ENCODE measurements at places on chromosomes 3 and 15.
A peak's percentile ranks its signal among the peaks of the same experiment; 100 is the strongest.

GRCh38 chr3:41088882-41089281 lies 110.4 kb upstream of the CTNNB1 start:
- DNase-seq = no peak

DNA sequence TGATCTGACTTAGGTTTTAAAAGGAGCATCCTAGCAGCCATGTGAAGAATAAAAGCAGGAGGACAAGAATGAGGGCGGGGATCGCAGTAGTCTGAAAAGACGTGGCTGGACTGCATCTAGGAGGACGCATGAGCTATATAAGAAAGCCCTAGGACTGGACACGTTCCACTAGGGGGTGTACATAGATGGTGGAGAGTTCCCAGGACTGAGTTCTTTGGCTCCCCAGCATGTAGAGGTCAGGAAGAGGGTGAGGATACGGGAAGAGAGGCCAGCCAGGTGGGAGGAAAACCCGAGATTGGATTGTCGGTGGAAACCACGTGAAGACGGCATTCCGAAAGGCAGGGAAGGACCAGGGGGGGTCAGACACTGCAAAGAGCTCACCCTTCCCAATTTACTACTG lies 64.2 kb upstream of the CFAP161 start:
- DNase-seq = no peak

- no peak for DNase-seq
These were observed 15.8 kb downstream of the GRIP2 start for GRCh38 chr3:14524311-14524711.

- peak; percentile 28 for DNase-seq
These were observed 37.6 kb upstream of the TP63 start for GRCh38 chr3:189593581-189593980.

DNA sequence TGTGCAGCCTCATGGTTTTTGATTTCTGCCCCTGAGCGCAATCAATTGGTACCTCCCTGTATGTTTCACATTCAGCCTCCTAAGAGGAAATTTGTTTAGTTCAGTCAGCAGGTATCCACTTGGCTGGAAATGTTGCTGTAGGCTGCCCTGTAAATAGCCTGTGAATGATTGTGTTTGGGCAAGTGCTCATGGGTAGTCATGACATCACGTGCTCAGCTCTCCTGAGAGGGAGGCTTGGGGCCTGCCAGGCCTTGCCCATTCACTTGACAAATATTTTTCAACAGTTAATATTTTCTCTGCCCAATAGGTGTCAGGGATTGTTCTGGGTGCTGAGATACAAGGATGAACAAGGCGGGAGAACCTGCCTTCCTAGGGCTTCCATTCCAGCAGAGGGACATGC lies 13.3 kb downstream of the HRH1 start:
- no peak for DNase-seq

- DNase-seq = no peak
These were observed 4.2 kb downstream of the FAM219B start for GRCh38 chr15:74902295-74903075.

GRCh38 chr3:152190636-152191183 lies 78.0 kb upstream of the MBNL1 start:
- DNase-seq = no peak
